ENCODE measurements at places on chromosomes 2 and 18. TPM values are rescaled to one million over a fixed set of nuclear protein-coding genes. Genes with fewer than 3 reads are reported as not detected.

The TMEM169 gene
- not detected for polyA plus RNA-seq

The ALPG gene
- not detected for polyA plus RNA-seq

The CNRIP1 gene
- 6.2 TPM for polyA plus RNA-seq

- DNase-seq, result no peak
Measured at GRCh38 chr2:102660070-102660469, 40.7 kb downstream of the SLC9A2 start.

The GKN1 gene
- polyA plus RNA-seq, result not detected

The ZBTB7C gene
- 18.6 TPM for polyA plus RNA-seq

- DNase-seq, result no peak
Measured at GRCh38 chr2:34266908-34267697, 668.0 kb upstream of the FAM98A start.

DNA sequence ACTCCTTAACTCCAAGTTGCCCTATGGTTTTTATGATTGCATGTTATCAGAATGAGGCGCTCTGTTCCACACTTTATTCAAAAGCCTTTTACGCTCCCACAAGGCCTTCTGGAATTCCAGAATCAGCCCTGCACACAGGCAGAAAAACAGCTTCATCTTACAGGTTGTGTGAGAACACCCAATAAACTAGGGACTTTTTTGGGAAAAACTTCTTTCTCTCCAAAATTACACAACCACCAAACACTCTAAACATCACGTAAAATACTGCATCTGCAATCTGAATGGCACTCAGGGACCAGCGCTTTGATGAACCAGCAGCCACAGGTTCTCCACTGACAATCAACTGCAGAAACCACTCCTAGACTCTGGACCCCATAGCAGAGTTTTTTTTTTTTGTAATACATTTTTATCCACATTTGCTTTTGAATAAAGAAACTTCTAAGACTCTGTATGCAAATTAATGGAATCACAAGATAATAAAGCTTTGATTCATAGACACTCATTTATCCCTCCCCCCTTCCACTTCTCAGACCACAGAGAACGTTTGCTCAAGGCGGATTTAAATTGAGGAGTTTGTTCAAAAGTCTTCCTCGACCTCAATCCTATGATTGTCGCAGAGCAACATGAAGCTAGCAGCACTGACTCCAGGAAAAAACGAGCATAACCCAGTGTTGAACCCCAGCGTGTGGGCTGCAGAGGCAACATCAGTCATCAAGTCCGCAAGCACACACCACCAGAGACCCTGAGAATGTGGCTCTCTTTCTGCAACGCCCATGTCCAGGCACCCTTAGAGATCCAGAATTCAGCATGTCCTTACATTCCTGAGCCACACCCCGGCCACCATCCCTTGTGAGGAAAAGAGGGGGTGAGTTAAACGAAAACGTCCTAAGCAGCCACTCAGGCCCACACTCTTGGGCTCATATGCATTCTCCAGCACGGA lies 116.5 kb downstream of the MBP start:
- DNase-seq, result no peak

The C2orf78 gene
- not detected for polyA plus RNA-seq

The ST6GAL2 gene
- under 0.01 TPM for polyA plus RNA-seq

GRCh38 chr2:152063325-152063924 lies 35.4 kb downstream of the CACNB4 start:
- DNase-seq, result no peak
